ENCODE measurements at places on chromosomes 6 and 20.

DNA sequence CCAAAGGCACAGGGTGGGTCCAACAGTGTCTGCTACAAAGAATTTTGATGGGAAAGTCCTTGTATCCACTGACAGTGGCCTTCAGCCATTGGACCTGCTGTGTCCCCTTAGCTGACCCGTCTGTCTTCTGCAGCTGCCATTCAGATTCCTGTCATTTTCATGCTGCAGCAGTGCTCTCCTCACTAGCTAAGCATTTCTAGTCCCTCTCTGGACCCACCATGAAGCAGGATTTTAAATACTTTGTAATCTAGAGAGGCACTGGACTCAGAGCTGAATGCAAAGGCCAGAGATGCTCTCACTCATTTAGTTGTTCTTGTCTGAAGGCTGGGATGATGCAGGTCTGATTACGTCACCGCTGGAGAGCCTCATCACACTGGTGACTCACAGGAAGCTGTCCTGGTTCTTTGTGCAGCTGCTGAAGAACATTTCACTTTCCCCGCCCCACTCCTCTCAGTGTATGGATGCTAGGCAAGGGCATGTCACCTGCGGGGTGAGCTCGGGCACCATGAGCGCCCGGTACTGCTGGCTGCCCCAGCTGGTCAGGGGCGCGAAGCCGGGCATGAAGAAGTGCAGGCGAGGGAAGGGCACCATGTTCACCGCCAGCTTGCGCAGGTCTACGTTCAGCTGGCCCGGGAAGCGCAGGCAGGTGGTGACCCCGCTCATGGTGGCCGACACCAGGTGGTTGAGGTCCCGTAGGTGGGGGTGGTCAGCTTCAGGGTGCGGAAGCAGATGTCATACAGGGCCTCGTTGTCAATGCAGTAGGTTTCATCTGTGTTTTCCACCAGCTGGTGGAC is 19.4 kb upstream of the TUBB2A start:
- no peak for DNase-seq

- no peak for DNase-seq
These were observed 192.0 kb upstream of the IMPG1 start for GRCh38 chr6:76264468-76264867.

DNA sequence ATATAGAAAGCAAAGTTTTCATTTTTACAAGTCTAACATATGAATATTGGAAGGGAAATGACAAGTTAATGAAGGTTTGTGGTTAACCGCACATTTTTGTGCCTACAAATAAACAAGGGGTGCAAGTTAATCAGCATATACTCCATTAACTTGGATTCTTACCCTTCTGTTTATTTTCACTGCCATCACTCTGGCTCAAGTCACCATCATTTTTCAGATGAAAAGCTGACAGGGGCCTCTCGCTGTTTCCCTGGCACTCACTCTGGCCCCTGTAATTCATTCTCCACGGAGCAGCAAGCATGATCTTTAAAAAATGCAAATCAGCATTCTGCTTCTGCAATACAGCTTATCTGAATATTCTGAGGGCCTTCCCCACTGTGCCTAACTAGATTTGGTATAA is 29.8 kb downstream of the APCDD1L start:
- DNase-seq: no peak

DNA sequence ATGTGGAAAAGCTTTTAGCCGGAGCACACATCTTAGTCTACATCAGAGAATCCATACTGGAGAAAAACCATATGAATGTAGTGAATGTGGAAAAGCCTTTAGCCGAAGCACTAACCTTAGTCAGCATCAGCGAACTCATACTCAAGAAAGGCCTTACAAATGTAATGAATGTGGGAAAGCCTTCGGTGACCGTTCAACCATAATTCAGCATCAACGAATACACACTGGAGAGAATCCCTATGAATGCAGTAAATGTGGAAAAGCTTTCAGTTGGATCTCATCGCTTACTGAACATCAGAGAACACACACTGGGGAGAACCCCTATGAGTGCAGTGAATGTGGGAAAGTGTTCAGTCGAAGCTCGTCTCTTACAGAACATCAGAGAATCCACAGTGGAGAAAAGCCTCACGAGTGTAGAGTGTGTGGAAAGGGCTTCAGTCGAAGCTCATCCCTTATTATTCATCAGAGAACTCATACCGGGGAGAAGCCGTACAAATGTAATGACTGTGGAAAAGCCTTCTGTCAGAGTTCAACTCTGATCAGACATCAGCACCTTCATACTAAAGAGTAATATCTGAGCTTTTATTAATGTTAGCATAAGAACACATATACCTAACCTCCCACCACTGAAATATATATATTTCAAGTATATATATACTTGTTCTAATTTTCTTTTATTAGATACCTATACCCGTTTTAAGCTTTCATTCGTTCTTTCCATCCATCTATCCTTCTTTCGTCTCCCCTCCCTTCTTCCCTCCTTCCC is 12.5 kb downstream of the ZNF391 start:
- DNase-seq: no peak

GRCh38 chr6:31502586-31502985 is 4.6 kb downstream of the MICB start:
- no peak for DNase-seq

GRCh38 chr6:94570581-94570980 is 1006.8 kb upstream of the MANEA start:
- DNase-seq: no peak

GRCh38 chr6:131946404-131946991 is 4.7 kb downstream of the CCN2 start:
- no peak for DNase-seq

- DNase-seq: no peak
These were observed 113.3 kb upstream of the FRMD1 start for GRCh38 chr6:168192195-168192900.

DNA sequence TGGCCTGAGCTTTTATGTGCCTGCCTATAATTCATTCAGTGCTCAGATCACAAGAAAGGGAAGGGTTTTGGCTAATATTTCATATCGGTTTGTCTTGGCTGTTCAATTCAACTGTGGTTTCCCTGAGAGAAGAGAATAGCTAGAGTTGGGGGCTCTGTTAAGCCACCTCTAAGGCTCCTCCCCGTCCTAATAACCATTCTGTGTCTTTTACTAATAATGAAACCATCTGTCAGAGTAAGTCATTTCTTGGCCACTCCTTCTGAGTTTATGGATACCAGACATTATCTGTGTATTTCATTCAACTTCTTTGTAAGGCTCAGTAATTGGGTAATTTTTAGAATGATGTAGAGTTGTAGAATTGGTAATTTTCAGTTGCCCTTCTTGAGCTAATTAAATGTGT is 5.2 kb downstream of the STX11 start:
- no peak for DNase-seq

DNA sequence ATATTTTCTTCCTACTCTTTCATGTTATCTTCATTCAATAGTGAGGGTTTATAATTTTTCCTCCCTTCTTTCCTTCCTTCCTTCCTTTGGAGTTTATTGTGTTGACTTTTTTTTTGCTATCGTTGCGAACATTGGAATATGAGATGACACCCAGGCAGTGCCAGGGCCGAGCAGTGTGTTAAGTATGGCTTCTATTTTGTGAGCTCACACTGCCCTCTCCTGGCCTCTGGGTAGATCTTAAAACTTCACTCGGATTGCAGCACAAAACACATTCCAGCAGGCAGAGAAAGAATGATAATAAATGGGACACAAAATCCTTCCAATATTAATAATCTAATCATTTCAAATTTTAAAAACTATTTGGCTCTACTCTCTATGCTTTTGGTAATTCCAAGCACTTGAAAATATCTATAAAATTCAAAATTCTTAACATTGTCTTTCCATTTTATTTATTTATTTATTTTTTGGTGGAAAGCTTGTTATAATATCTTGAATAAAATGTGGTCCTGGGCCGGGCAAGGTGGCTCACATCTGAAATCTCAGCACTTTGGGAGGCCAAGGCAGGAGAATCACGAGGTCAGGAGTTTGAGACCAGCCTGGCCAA is 147.4 kb upstream of the OLIG3 start:
- peak; percentile 39 for DNase-seq

DNA sequence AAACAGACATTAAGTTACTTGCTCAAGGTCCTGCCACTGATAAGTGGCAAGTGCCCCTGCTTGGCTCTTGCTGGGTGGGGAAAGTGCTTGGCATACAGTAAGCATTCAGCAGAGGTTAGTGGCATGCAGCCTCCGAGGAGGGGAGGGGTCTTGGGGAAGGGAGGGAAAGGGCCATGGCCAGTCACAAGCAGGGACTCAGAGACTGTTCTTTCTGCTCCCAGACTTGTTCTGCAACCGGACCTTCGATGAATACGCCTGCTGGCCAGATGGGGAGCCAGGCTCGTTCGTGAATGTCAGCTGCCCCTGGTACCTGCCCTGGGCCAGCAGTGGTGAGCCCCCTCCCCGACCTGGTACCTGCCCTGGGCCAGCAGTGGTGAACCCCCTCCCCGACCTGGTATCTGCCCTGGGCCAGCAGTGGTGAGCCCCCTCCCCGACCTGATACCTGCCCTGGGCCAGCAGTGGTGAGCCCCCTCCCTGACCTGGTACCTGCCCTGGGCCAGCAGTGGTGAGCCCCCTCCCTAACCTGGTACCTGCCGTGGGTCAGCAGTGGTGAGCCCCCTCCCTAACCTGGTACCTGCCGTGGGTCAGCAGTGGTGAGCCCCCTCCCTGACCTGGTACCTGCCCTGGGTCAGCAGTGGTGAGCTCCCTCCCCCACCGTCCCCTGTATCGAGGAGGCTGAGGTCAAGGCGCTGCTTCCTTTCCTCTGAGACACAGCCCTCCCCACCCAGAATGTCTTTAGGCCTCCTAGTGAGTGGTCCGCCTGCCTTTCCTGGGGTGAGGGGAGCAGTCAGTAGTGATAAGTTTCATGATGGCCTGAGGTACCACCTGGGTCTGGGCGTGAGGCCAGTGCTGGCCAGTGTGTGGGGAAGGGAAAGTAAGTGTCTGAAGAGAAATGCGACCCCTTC is 8.9 kb downstream of the GLP1R start:
- no peak for DNase-seq

- no peak for DNase-seq
These were observed 100.6 kb downstream of the PREX1 start for GRCh38 chr20:48727226-48727625.

DNA sequence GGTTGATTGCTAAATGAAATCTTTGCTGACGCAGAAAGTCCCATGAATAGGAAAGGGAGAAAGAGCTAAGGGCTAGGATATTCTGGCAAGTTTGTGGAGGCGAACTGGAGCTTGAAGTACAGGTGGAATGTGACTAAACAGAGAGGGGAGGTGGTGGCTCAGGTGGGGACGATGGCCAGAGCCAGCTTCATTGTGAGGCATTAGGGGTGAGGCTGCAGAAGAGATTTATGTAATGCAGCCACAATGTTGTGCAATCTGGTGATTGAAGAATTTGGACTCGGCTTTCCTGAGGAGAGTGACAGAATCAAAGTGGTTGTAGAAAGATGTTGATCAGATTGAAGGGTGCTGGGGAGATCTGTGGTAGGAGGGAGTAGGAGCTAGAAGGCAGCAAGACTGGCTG is 42.9 kb upstream of the SPACA1 start:
- no peak for DNase-seq

GRCh38 chr6:15504581-15505350 is 158.1 kb downstream of the DTNBP1 start:
- peak; percentile 22 for DNase-seq
